ENCODE measurements at places on chromosomes 3 and 15.

GRCh38 chr15:68910816-68911215 is 19.5 kb upstream of the SPESP1 start:
- DNase-seq, result no peak

- DNase-seq, result no peak
Observed at GRCh38 chr3:79337798-79338197, 430.0 kb downstream of the ROBO1 start.

- peak; percentile 69 for DNase-seq
Observed at GRCh38 chr3:160450846-160451245, 1.3 kb upstream of the TRIM59 start.

GRCh38 chr3:65342084-65342683 is 654.4 kb upstream of the ADAMTS9 start:
- DNase-seq, result peak; percentile 8

DNA sequence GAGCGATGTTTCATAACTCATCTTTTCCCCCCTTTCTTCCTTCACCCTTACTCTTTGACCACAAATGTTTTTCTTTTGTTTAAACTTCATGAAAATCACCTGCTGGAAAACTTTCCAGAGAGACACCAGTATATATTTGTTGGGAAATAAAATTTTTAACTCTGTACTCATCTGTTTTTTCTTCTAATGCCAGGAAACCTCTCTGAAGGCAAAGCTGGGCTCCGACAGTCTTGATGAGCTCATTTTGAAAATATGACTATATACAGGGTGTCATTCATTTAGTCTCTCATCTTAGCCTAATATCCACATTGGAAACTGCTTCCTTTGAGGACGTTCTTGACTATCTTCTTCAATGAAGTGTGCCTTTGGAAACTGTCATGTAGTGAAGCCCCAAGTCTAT is 339.6 kb upstream of the ROBO2 start:
- no peak for DNase-seq

GRCh38 chr3:59235634-59236012 is 185.8 kb upstream of the CFAP20DC start:
- DNase-seq, result no peak

DNA sequence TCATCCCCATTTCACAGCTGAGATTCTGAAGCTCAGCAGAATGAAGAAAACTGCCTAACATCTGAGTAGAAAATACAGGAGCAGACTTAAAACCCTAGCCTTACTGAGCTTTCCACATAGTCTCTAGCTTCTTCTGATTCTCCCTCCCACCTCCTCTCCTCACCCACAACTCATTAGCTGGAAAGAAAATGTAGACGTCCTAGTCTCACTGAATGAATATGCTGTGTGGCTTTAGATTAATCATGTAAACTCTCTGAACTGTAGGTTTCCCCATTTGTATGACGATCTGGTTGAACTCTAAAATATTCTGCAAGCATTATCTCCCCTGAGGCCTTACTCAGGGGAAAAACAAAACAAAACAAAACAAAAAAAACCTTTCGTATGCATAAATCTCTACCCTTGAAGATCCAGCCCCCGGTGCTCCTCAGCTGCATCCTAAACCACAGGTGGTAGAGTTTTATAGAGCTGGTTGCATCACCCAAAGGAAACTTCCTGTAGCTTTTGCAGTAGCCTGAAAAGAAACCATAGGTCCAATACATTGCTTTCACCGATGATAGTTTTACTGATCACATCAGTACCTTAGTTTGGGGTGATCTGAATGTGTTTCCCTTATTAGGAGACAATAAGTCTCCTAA is 40.6 kb downstream of the FOXB1 start:
- DNase-seq, result no peak

DNA sequence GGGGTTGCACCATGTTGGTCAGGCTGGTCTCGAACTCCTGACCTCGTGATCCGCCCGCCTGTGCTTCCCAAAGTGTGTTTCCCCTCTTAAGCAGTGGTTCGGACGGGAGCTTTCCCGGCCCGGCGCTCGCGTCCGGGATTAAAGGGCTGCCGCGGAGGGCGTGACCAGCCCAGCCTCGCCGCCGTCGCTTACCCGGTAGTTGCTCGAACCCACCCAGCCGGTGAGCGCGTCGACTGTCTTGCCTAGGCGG is 513 bp downstream of the CLASP2 start:
- DNase-seq, result no peak

DNA sequence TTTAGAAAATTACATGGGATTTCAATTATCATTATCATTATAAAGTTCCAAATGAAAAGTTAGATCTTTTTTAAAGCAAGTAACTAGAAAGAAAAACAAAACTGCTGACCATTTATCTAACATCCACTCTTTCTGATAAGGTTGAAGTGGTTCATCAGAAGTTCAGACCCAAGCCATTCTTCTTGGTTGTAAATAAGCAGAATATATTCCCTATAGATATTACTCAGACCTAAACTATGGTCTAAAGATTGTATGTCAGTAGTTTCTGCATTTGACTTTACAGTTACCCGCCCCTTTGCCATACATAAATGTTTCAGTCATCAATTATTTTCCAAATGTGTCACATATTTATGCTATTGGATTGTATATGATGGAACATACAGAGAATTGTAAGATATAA is 136.7 kb downstream of the PLOD2 start:
- no peak for DNase-seq

- no peak for DNase-seq
Observed at GRCh38 chr15:75597667-75598341, 18.7 kb upstream of the PTPN9 start.

DNA sequence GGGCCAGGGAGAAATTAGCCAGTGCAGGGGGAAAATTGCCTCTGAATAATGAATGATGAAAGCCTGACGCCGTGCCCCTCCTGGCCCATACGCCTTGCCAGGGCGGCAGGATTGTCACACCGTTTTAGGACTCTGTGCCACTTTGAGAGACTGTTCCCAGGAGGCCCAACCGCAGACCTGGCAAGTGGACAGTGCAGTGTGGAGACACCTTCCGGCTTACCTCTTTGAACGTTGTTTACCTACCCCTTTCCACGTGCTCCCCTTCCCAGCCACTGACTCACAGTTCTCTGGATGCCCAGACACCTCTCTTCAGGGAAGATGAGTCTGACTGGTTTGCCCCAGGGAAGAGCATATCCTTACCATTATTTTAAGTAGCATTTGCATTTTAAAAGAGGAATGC is 84.0 kb upstream of the PXYLP1 start:
- DNase-seq, result no peak

- no peak for DNase-seq
Observed at GRCh38 chr3:117380631-117381030, 671.1 kb downstream of the TUSC7 start.

- DNase-seq, result no peak
Observed at GRCh38 chr3:126678693-126679317, 23.9 kb upstream of the TXNRD3 start.

GRCh38 chr15:65312400-65312916 is 8.0 kb downstream of the RNU5B-1 start:
- no peak for DNase-seq

DNA sequence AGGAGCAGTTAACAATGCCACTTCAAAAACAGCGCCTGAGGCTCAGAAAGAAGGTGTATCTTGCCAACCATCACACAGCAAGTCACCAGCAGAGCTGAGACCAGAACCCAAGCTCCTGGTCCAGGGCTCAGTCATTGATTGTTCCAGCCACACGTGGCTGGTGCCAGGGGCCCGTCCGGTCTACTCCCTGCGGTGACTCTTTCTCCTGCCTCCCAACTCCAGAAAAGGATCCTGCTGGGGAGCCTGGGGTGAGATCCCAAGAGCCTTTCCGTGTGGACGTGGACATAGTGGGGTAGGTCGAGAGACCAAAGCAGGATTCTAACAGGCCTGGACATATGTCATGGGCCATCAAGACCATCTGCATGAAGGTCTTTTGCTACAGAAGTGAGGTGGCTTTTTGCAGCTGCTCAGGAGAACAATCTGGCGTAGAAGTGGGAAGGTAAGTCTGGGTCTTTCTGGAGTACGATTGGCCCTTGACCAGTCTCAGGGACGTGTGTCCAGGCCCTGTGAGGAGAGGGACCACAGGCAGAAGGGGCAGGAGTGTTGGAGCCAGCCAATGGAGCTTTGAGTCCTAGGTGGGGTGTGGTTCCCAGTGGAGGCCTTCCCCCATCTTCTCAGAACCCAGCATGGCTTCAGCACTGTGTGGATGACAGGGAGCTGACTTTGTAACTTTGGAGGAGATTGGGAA is 105.4 kb downstream of the HMG20A start:
- DNase-seq, result no peak

GRCh38 chr3:152040319-152040718 is 166.9 kb downstream of the SUCNR1 start:
- DNase-seq, result no peak

Data from HS-27A (cell line).